Lower leg skin (tissue), 4 donors: ENCODE measurements at places on chromosomes 1 and 21. TPM values are rescaled to one million over a fixed set of nuclear protein-coding genes. Genes with fewer than 3 reads are reported as not detected.

TSPEAR gene
- 0.06 TPM for total RNA-seq

PLD5 gene
- 0.32 TPM for total RNA-seq

RASAL2 gene
- total RNA-seq, result 51.4 TPM

KCND3 gene
- 20.4 TPM for total RNA-seq

C4BPA gene
- not detected for total RNA-seq

SLFNL1 gene
- total RNA-seq, result not detected

RCSD1 gene
- 8.7 TPM for total RNA-seq

OR2AK2 gene
- total RNA-seq, result not detected

EFNA1 gene
- total RNA-seq, result 235 TPM

S100A11 gene
- 396 TPM for total RNA-seq

MTARC1 gene
- total RNA-seq, result 3.9 TPM

HAO2 gene
- total RNA-seq, result 7.0 TPM

SLC2A5 gene
- 0.99 TPM for total RNA-seq

DCDC2B gene
- not detected for total RNA-seq

KRTAP10-12 gene
- not detected for total RNA-seq

ZNF670 gene
- total RNA-seq, result 2.5 TPM

GPATCH3 gene
- total RNA-seq, result 23.5 TPM

PTGFRN gene
- total RNA-seq, result 92.4 TPM

DNAH14 gene
- total RNA-seq, result 0.84 TPM

DAB1 gene
- total RNA-seq, result 0.58 TPM

GJA4 gene
- total RNA-seq, result 2.9 TPM

PPP1R8 gene
- 41.4 TPM for total RNA-seq

KLHDC7A gene
- 0.11 TPM for total RNA-seq

CD2 gene
- 1.1 TPM for total RNA-seq

TMPRSS15 gene
- total RNA-seq, result not detected
